ENCODE measurements at places on chromosomes 1 and 21. TPM values are rescaled to one million over a fixed set of nuclear protein-coding genes. Genes with fewer than 3 reads are reported as not detected.
A peak's percentile ranks its signal among the peaks of the same experiment; 100 is the strongest.

- H3K27ac ChIP-seq, result no peak overlapping the region
- no peaks in the 10 kb centered on the region for H3K27me3 ChIP-seq
- DNase-seq, result no peak
- H3K36me3 ChIP-seq, result no peaks in the 10 kb centered on the region
- no peak overlapping the region for H3K4me3 ChIP-seq
Measured at GRCh38 chr1:168467452-168467851, 76.3 kb downstream of the XCL2 start.

DNA sequence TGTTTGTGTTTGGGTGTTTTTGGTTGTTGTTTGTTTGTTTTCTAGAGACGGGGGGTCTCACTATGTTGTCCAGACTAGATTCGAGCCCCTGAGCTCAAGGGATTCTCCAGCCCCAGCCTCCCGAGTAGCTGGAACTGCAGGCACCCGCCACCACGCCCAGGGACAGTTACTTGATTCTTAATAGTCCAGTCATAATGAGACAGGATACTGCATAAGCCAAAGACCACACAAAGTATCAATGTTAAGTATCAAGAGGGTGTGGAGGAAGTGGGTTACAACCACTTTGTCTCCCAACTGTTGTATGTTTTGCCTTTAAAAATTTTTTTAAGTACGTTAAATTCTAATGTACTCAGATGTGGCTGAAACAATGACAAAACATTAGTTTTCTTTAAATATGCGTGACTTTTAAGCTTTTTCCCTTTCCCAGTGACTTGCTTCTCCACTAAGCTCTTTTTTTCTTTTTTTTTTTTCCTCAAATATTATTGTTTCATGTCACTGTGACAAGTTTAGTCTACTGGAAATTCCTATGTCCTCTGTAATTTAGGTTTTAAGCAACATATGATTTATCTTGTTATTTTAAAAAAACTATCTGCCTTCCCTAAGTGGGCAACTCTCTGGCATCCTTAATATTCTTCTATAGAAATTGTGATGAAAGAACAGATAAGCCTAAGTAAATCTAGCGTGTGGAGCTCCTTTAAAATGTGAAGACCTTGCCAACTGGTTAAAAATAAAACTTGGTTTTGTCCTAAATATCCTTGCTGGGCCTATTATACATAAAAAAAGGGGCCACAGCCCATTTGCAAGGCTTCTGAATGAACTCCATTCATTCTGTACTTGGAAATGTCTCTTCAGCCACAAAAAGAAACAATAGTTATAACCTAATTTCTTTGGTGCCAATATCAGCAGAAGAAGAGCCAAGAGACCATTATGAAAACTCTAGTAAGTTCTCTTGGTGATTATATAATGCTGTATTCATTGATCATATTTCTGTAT lies 56.2 kb upstream of the DPH5 start:
- no peak overlapping the region for H3K27ac ChIP-seq
- no peaks in the 10 kb centered on the region for H3K27me3 ChIP-seq
- DNase-seq, result no peak
- H3K36me3 ChIP-seq, result no peaks in the 10 kb centered on the region
- H3K4me1 ChIP-seq, result no peaks in the 10 kb centered on the region

GRCh38 chr1:167909691-167910180 lies 4.2 kb downstream of the ADCY10 start:
- H3K27me3 ChIP-seq, result no peaks in the 10 kb centered on the region
- no peaks in the 10 kb centered on the region for H3K4me1 ChIP-seq
- no peak for DNase-seq
- no peaks in the 10 kb centered on the region for H3K36me3 ChIP-seq
- H3K27ac ChIP-seq, result no peak overlapping the region

GRCh38 chr1:6178751-6179563 lies 1.2 kb downstream of the CHD5 start:
- no peak overlapping the region for H3K27ac ChIP-seq
- H3K27me3 ChIP-seq, result no peaks in the 10 kb centered on the region
- H3K4me1 ChIP-seq, result no peaks in the 10 kb centered on the region
- H3K36me3 ChIP-seq, result no peaks in the 10 kb centered on the region
- no peak for DNase-seq
- peak overlapping the region; percentile 42 for H3K4me3 ChIP-seq

- no peaks in the 10 kb centered on the region for H3K36me3 ChIP-seq
- DNase-seq, result no peak
- H3K4me1 ChIP-seq, result peaks cover 10% of the 10 kb centered on the region
- H3K27me3 ChIP-seq, result no peaks in the 10 kb centered on the region
Measured at GRCh38 chr1:198176179-198176578, 19.4 kb downstream of the NEK7 start.

The EPHA10 gene
- 0.12 TPM for total RNA-seq

The FOXD2 gene
- total RNA-seq, result 2.7 TPM

The ZNF683 gene
- total RNA-seq, result 0.24 TPM

The TMEM269 gene
- total RNA-seq, result 0.13 TPM

The NFASC gene
- total RNA-seq, result 92.7 TPM

The S100B gene
- total RNA-seq, result 8.7 TPM
